ENCODE measurements at places on chromosomes 7 and 10.

DNA sequence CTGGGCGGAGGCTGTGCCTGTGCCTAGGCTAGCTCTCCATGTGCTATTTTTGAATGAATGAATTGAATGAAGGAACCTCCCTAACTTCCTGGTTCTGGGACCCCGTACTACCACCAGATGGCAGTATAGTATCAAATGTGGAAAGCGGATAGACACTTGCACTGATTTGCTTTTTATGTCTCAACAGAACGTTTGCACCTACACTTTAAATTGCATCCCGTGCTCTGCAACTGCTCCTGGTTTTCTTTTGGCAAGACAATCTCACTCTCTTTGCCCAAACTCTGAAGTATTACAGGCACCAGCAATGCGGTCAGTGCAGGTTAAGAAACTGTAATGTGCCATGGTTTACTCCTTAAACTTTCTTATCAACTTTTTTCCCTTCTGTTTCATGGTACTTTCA, 6.5 kb downstream of the FZD8 start:
- no peak for DNase-seq

GRCh38 chr7:148044173-148044572, 546.4 kb upstream of the C7orf33 start:
- DNase-seq = no peak

GRCh38 chr10:89217057-89217990, 10.2 kb upstream of the CH25H start:
- peak; percentile 42 for DNase-seq

DNA sequence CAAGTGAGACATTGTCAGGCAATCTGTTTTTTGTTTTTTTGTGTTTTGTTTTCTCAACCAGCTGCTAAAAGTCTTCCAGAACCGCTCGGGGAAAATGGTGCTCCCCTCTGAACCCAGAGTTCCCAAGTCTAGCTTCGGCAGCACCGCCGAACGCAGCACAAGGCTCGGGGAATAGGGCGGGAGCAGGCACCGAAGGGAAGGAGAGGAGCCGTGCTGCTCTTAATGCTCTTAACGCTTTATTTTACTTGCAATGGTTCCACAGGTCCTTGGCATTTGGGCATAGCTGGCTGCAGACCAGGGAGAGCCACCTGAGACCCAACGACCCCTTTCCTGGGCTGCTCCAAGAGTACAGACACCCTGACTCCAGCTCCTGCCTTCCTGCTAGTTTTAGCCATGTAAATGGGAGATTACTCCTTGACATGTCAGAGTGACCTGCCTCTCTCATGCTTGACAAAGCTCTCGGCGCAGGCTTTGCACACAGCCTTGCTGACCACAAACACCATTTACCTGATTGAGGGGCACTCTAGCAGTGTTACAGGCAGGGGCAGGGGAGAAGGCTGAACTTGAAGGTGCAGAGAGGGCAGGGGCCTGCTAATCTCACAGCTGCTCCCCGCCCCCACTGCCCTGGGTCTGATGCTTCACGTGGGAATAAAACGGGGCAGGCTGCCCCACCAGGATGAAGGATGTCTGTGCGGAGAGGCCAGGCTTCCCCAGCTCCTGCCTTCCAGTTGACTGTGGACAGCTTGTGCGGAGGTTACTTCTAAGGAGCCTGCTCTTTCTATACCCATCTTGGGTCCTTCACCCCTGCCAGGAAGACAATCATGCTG, 58.6 kb upstream of the EFCAB10 start:
- no peak for DNase-seq

DNA sequence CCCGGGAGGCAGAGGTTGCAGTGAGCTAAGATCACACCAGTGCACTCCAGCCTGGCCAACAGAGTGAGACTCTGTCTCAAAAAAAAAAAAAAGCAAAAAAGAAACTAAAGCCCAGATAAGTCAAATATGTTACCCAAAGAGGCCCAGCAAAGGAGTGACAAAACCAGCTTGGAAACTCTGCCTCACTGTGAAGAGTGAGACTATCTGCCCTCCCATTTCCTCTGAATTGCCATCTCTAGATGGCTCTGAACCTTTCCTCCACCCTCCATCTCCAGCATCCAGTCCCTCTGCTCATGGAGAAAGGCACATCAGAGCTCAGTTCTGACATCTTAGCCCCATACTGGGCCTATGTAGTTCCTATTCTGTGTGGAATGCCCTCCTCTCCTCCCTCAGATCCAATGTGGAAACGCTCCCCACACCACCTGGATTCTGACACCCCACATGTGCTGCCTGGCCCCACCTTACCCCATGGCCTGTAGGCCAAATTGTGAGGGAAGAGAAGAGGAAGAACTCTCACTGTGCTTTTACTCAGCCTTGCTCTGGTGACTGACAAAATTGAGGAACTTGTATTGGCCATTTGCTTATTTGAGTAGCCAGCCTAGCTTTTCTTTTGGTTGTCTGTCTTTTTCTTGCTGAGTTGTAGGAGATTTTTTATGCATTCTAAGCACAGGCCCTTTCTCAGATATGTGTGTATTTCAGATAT, 18.0 kb upstream of the NUDCD3 start:
- DNase-seq = no peak

DNA sequence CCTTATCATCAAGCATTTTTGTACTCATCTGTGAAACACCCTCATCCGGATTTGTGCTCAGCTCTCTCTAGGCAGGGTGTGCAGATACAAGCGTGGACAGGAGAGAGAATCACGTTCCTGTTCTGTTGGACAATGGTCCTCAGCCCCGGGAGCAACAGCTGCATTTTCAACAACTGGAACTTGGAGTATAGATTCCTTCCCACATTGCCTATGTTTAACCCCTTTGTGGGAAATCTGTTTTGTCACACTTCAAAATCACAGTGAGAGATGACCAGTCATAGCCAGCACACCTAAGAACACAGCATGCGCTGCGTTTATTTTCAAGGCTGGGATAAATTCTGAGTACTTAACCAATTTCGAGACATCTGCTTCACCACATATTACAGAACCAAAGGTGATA, 32.5 kb downstream of the MAP3K8 start:
- no peak for DNase-seq

- no peak for DNase-seq
Observed at GRCh38 chr10:4353964-4354363, 472.0 kb upstream of the AKR1E2 start.

GRCh38 chr7:17849504-17849903, 90.8 kb downstream of the SNX13 start:
- DNase-seq = peak; percentile 30

- no peak for DNase-seq
Observed at GRCh38 chr7:30714129-30714528, 31.9 kb upstream of the CRHR2 start.

DNA sequence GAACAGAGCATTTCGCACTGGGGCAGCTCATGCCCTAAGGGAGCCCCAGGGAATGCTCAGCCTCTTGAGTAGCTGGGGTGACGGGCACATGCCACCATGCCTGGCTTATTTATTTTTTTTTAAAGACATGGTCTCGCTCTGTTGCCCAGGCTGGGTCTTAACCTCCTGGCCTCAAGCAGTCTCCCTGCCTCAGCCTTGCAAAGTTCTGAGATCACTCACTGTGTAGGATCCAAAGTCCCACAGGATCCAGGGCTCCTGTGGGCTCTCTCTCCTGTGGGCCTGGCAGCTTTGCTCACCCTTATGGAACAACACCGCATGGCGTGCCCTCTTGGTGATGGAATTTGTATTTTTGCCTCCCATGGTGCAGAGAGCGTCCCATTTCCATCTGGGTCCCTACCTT, 34.0 kb downstream of the TMEM120A start:
- DNase-seq = no peak
